Kidney epithelial cell (primary cell): ENCODE measurements at places on chromosomes 2 and 18. TPM values are rescaled to one million over a fixed set of nuclear protein-coding genes. Genes with fewer than 3 reads are reported as not detected.

DNA sequence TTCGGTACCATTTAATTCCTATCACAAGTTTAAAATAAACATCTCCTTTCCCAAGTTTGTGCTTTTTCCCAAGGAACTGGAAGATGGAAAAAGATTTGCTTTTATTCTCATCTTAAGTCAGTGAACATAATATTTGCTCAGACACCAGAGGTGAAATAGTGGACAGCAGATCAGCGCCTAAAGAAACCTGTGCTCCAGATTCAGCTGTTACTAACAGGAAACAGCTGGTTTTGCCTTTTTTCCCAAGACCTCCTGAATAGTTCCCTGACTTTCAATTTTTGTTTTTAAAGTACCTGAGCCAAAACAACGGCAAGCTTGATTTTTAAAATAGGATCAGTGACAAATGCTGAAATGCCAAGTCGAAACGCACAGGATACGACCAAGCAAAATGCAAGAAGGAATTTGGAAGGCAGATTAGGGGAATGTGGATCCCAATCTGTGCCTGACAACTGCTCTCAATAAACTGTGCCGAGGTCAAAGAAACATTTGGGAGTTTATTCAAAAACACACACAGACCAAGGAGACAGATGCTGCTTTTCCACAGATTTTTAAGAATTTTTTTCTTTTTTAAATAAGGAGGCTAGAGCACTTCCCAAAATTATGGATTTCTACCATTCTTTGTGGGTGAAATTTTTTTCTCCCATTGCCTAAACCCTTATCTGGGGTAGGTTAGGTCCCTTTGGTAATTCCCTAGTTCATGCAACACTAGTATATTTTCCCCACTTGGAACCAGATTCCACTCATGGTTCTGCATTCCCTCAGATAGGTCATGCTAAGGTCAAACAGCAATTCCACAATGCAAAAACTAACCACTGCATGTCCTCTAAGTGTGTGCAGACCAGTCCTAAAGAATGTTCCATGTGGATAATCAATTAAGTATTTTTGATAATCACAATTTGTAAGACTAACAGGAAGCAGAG lies 121.5 kb upstream of the PDE1A start:
- DNase-seq = no peak

GRCh38 chr2:11307764-11308415 lies 36.5 kb downstream of the ROCK2 start:
- DNase-seq = no peak

DNA sequence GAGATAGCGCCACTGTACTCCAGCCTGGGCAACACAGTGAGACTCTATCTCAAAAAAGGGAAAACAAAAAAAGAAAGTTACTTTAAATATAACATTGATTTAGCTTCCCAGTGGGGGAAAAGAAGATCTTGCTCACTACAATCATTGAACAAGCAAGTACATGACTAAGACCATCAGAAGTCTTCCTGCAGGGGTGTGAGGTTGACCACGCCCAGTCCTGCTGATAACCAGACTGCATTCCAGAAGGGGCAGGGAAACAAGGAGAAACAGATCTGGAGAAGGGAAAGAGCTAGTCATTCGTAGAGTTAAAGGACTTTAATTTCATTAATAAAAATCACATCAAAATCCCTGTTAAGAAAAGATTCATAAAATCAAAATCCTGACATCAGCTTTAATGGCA lies 77.5 kb downstream of the EPHA4 start:
- DNase-seq = no peak

Gene GALR1
- total RNA-seq = not detected in 2 replicates

GRCh38 chr2:20468549-20469500 lies 22.0 kb downstream of the RHOB start:
- no peak for DNase-seq

DNA sequence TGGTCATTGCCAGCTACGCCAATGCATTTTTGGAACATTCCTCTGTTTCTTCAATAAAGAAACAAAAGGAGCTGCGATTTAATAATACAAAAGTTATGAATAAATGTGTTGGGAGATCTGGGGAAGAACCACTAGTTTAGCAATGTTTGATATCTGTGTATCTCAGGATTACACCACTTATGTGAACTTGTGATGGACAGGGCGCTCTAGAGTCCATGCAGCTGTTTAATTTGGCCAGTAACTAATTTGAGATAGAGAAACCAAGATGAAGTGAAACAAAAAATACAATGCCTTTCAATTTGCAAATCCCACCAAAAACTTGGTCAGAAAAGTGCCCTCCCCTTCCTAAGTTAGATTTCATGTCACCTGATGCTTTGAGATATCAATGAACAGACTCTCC lies 6.8 kb upstream of the DCDC2C start:
- no peak for DNase-seq

Gene IL37
- not detected in 2 replicates for total RNA-seq

DNA sequence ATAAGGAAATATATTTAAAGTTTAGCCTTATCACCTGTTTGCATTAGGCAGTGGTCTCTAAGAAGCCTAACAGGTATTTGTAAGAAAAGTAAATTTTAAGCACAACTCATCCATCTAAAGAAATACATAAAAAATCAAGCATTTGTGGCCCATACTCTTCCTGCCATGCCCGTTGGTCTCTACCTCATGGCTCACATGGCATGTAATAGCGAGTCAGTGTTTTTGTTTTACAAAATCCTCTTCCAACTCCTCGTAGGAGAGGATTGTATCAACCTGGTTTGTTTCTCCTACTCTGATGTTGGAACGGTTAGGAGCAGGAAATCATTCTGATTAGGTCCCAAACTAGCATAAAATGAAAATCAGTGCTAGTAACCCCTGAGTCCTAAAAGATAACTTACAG lies 91.8 kb downstream of the FMNL2 start:
- no peak for DNase-seq

Gene PROC
- total RNA-seq = 1.4 and 2.9 TPM in 2 replicates
